ENCODE measurements at places on chromosomes 16 and 17. TPM values are rescaled to one million over a fixed set of nuclear protein-coding genes. Genes with fewer than 3 reads are reported as not detected.

GRCh38 chr16:62585041-62585545, 548.9 kb upstream of the CDH8 start:
- no peak for DNase-seq

GRCh38 chr17:77441130-77441920, 300.6 kb downstream of the SEC14L1 start:
- peak; percentile 93 for DNase-seq

EPOP gene
- total RNA-seq, result 47.0 TPM

DNA sequence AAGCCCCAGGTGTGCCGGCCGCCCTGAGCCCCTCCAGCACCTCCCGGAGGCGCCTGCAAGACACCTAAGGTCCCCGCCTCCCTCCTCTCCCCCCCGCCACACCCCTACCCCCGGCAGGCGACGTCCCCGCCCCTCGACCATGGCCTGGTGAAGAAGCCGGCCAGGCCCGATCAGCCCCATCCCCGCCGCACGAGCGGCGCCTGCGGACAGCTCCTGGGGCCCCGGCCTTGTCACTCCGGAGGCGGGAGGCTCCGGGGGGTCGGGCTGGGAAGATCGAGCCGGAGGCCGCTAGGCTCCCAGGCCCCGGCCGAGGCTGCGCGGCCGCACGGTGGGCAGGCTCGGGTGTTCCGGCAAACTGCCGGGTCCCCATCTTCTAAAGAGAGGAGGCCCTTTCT, 405 bp upstream of the ACE start:
- DNase-seq, result no peak

EFCAB13 gene
- total RNA-seq, result 4.0 TPM

BRIP1 gene
- 11.7 TPM for total RNA-seq

GRCh38 chr17:17021194-17021863, 20.9 kb upstream of the MPRIP start:
- no peak for DNase-seq

DNA sequence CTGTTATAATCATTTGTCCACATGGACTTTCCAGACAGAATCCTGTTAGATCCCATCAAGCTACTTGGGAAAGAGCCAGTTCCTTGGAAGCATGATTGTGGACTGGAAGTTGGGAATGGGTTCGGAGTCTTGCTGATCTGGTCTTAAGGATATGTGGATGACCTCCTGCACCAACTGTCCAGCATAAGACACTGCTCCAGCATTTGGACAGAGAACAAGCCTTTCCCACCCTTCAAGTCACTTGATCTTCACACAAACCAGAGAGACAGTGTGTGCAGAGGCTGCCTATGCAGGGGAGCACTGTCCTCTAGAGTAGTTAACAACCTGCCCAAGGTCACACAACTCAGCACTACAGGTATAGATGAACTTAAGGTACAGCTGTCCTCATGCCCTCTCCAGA, 5.8 kb upstream of the MT1B start:
- DNase-seq, result no peak

KRT32 gene
- not detected for total RNA-seq

- no peak for DNase-seq
These were observed at the start of gene ZNF319 for GRCh38 chr16:57999971-58000705. Gene ZNF319 (minus strand): TSS chr16:58000672. CDS start chr16:57998265, 2,407 bp downstream.

MAF gene
- 37.6 TPM for total RNA-seq

SPATA20 gene
- 42.9 TPM for total RNA-seq

- no peak for DNase-seq
These were observed 21.3 kb upstream of the USP10 start for GRCh38 chr16:84678541-84678940.

DNA sequence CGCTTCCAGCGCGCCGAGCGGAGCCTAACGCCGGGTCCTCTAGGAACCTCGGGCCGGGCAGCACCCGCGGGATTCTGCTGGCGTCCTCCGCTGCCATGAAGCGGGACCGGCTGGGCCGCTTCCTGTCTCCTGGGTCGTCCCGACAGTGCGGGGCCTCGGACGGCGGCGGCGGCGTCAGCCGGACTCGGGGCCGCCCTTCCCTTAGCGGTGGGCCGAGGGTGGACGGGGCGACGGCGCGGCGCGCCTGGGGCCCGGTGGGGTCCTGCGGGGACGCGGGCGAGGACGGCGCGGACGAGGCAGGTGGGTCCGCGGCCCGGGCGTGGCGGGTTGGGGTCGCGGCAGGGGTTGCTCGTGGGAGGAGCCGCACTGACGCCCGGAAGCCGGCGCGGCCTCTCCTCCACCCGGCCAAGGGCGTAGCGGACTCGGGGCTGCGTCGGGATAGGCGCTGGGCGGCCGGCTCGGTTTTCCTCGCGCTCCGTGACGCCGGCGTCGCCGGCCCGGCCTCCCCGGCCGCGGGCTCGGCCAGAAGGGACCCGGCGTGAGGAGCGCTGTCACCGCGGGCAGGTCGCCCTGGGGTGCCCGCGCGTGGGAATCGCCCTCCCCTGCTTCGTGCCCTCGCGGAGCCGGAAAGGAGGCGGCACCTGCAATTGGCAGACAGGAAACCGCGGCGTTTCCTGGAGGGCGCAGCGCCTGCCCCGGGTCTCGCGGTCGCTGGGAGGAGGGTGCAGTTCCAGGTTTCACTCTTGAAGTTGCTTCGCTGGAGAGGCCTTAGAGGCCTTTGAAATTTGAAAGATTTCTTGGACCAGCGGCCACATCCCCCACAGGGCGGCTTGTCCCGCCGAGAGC, 432 bp downstream of the ZNF276 start:
- peak; percentile 88 for DNase-seq

DNA sequence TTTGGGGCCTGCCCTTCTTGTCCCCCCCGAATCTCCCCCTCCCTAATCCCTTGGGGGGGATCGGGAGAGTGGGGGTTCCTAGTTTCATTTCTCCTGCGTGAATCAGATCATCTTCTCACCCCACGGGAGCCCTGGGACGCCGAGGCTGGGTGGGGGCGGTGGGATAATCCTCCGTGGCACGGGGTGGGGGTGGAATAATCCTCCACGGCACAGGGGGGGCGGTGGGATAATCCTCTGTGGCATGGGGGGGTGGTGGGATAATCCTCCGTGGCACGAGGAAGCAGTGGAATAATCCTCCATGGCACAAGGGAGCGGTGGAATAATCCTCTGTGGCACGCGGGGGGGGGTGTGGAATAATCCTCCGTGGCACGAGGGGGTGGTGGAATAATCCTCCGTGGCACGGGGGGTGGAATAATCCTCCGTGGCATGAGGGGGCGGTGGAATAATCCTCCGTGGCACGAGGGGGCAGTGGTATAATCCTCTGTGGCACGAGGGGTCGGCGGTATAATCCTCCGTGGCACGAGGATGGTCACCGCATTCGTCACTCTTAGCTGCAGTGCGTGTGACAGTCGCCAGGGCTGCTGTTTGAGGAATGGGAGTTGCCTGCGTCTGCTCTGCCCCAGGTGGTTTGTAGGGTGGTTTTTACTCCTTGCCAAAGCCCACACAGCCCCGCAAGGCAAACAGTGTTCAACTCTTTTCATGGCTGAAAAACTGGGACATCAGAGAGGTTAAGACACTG, 156.9 kb downstream of the LAT start:
- DNase-seq, result no peak

KRT14 gene
- not detected for total RNA-seq

Data from CD8-positive, alpha-beta memory T cell (primary cell).